Activated T-cell treated with anti-CD3 and anti-CD28 coated beads, Interleukin-2, amount 50 U/mL, for 24 hours (primary cell): ENCODE measurements at places on chromosomes 7 and 10.

- no peak for DNase-seq
Observed at GRCh38 chr7:88165697-88166096, 54.1 kb downstream of the SRI start.

GRCh38 chr10:93852476-93853095 lies 41.2 kb upstream of the SLC35G1 start:
- DNase-seq, result no peak

GRCh38 chr10:100568912-100569311 lies 33.2 kb downstream of the HIF1AN start:
- DNase-seq, result no peak

GRCh38 chr10:80647173-80647833 lies 109.6 kb downstream of the SH2D4B start:
- DNase-seq, result no peak

DNA sequence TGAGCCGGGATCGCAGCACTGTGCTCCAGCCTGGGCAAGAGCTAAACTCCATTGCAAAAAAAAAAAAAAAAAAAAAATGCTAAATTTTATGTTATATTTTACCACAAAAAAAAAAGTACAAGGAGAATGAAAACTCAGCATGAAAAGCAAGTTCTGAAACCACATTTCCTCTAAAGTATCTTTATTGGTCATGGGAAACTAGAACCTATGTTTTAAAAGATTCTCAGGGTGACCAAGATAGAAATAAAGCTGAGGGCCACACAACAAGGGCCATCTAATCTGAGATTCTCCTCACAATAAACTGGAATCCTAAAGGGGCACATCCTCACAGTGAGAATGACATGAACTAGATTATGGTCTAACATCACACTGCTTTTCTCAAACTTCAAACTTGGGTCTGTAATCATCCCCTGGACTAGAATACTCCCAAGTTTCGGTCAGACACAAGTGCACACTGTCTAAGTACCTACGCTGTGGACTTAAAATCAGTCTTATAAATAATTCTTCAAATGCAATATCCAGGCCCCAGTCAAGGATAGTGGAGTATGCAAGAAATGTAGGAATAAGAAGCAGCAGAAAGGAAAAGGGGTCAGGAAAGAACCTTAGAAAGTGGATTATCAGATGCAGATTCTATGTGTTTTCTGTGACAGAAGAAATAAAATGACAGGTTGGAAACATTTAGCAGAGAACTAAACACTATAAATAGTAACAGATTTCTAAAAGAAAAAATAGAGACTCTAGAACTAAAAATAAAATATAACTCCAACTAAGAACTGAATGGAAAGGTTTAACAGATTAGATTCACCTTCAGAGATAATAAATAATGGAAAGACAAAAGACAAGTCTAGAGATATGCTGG lies 49.9 kb downstream of the COA1 start:
- no peak for DNase-seq

DNA sequence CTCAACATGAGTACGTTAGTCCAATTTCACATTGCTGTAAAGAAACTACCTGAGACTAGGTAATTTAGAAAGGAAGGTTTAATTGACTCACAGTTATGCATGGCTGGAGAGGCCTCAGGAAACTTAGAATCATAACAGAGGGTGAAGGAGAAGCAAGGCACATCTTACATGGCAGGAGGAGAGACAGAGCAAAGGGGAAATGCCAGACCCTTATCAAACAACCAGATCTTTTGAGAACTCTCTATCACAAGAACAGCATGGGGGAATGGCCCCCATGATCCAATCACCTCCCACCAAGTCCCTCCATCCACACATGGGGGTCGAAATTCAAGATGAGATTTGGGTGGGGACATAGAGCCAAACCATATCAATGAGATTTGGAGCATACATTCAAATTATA lies 34.6 kb upstream of the PDSS1 start:
- DNase-seq, result no peak

- DNase-seq, result no peak
Observed at GRCh38 chr7:48708635-48709034, 215.7 kb upstream of the CDC14C start.

DNA sequence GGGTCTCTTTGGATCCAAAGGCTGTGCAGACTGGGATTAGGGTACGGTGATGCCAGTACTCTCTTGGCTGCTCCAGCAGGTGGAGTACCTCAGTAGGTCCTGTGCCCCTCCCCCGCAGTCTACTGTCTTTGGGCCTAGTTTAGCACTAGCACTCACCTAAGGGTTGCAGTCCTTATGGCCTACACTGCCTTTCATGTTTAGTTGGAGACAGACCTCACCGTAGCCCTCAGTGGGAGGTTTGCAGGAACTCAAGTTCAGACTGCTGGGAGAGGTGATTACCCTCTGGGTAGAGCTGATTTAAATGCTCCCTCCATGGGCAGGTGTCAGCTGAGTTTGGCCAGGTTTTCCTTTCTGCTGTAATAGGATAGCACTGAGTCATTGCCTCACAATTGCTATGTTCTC lies 210.8 kb upstream of the TMEM196 start:
- no peak for DNase-seq
